ENCODE measurements at places on chromosomes 6 and 20. TPM values are rescaled to one million over a fixed set of nuclear protein-coding genes. Genes with fewer than 3 reads are reported as not detected.

SLC4A11 gene
- polyA plus RNA-seq, result 1.0 TPM

RBM39 gene
- 107 TPM for polyA plus RNA-seq

COL9A1 gene
- not detected for polyA plus RNA-seq

RHAG gene
- 0.22 TPM for polyA plus RNA-seq

SDCBP2 gene
- 15.4 TPM for polyA plus RNA-seq

ANKRD66 gene
- not detected for polyA plus RNA-seq

HLA-G gene
- polyA plus RNA-seq, result not detected

TPD52L1 gene
- 37.3 TPM for polyA plus RNA-seq

MUCL3 gene
- 0.08 TPM for polyA plus RNA-seq
